Vagina (tissue), 2 donors: ENCODE measurements at places on chromosomes 11 and 22.
A peak's percentile ranks its signal among the peaks of the same experiment; 100 is the strongest.

GRCh38 chr22:19019029-19019678 lies 83.1 kb upstream of the PRODH start:
- no peak for DNase-seq

GRCh38 chr11:33263549-33263948 lies 6.4 kb downstream of the HIPK3 start:
- no peak for DNase-seq

DNA sequence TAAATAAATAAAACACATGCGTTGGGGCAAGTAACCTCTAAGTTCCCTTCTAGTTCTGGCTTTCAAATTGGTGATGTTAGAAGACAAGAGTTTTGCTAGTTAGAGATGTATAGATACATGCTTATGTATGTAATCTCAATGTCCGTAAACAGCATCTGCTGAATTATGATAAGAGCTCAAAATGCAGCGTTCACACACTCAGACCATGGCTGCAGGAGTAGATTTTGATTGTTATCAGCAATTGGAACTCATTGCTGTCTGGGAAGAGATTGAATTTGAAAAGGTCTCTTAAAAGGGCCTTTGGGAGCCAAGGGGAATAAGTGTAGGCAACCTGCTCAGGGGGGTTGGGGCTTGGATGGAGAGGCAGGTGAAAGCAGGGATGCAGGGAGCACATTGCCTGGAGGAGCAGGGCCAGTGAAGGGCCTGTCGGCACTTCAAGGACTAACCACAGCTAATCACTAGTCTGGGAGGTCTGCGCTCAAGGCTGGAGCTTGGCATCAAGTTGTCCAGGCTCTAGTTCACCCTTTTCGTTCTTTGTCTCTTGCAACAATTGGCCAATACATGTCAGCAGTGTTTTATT lies 2.7 kb upstream of the RAG1 start:
- DNase-seq, result no peak

- peak; percentile 96 for DNase-seq
These were observed 901 bp upstream of the PARVA start for GRCh38 chr11:12376259-12377081.

- no peak for DNase-seq
These were observed 41.0 kb upstream of the EIF3D start for GRCh38 chr22:36569999-36570398.

DNA sequence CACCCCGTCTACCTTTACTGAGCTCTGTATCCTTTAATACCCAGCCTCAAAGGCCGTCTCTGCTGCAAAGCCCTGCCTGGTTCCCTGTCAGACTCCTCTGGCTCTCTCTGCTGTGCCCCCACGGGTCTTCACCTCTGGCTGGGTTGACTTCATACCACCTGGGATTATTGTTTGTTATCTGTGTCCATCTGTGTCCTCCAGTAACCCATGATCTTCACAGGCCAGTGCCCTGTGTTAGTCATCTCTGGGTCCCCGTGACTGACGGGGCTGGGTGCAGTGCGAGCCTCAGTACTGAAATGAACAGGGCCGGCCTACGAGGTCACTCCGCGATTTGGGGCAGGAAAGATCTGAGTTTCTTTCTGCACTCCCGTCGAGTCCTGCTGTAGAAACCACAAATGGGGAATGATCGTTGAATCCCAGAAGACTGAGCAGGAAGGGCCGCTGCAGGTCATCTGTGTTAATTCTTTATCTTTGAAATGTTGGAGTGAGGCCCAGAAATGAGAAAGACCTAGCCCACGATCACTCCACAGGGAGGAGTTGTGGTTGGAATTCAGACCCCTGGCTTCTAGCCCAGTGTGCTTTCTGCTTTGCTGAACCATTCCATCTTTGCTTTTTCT lies 12.3 kb upstream of the TUB start:
- DNase-seq, result no peak

GRCh38 chr22:46452195-46453005 lies 85.0 kb downstream of the CELSR1 start:
- DNase-seq, result no peak
